ENCODE measurements at places on chromosomes 2 and 18.
A peak's percentile ranks its signal among the peaks of the same experiment; 100 is the strongest.

DNA sequence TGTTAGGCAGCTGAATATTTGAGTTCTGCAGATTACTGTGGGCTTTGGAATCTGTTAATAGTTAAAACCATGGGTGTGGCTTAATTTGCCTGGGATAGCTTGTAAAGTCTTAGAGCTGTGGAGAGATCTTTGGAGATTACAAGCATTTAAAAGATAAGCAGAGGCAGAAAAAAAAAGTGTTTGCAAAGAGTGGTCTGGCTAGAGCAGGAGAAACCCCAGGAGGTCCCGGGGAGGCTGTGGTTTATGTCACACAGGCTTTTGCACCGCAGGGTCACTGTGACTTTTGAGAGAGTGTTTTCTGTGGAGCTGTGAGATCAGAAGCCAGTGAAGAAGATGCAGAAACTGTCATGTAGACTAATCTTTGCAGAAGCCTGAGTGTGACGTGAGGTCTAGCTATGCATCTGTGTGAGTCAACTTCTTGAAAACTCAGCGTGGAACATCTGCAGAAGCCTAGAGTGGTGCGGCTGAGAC lies 49.0 kb downstream of the SETBP1 start:
- DNase-seq, result peak; percentile 30

DNA sequence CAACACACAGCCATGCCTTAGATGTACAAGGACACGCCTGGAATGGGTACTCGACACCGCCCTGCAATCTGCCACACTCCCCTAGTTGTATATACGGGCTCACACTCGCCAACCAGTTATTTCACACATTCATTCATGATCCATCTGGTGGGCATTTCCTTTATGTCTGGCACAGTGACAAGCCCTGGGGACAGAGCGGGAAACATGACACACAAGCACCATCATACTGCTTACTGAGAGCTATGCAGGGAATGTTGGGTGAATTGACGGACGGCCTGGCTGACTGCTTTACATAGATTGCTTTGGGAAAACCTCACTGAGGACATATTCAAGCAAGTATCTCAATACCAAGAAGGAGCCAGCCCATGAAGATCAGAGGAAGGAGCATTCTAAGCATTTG lies 448.0 kb upstream of the SPRED2 start:
- DNase-seq, result no peak

GRCh38 chr2:201901786-201902185 lies 95.4 kb downstream of the CDK15 start:
- no peak for DNase-seq

DNA sequence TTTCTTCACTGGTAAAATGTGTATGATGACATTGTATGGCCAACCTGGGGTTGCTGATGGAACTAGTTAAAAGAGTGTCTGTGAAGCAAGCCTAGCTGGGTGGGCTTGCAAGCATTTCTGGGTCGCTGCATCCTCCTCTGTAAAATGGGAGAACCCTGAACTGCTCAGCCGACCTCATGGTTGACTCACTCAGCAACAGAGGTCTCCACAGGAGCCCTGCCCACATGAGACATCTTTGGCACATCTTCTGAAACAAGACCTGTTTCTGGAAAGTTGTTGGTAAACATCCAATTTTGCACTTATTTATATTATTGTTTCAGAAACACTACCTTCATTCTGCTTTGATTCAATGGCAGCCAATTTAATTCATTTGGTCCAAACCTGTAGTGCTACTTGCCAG lies 52.6 kb downstream of the BCL11A start:
- DNase-seq, result no peak

GRCh38 chr2:219441451-219442255 lies 7.0 kb downstream of the SPEG start:
- no peak for DNase-seq

DNA sequence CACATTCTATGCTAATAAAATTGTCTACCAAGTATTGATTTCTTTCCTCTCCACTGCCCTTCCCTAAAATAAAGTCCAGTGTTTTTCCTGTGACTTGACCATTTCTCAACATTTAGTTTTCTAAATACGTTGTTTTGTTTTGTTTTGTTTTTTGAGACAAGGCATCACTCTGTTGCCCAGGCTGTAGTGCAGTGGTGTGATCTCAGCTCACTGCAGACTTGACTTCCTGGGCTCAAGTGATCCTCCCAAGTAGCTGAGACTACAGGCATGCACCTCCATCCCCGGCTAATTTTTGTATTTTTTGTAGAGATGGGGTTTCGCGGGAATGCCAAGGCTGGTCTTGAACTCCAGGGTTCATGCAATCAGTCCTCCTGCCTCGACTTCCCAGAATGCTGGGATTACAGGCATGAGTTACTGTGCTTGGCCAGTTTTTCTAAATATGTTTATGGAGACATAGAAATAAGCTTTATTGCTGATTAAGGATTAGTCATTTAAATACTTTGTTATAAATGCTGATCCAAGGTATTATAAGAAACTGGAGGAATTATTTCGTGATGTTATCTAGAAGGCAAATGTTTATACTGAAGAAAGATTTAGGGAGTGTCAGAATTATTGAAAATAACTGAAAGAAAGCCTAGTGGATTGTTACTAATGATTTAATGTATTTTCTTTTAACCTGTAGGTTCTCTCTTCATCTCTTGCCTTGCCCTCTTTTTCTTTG lies 5.7 kb upstream of the HTR2B start:
- no peak for DNase-seq
